ENCODE measurements at places on chromosomes 5 and 9.

GRCh38 chr5:143660625-143661024 is 151.3 kb upstream of the HMHB1 start:
- no peak for DNase-seq

GRCh38 chr9:134682026-134682425 is 40.4 kb downstream of the COL5A1 start:
- DNase-seq = no peak

GRCh38 chr9:89738137-89738932 is 133.5 kb downstream of the GADD45G start:
- no peak for DNase-seq

GRCh38 chr5:164392531-164392930 is 887.1 kb downstream of the MAT2B start:
- DNase-seq = peak; percentile 3

DNA sequence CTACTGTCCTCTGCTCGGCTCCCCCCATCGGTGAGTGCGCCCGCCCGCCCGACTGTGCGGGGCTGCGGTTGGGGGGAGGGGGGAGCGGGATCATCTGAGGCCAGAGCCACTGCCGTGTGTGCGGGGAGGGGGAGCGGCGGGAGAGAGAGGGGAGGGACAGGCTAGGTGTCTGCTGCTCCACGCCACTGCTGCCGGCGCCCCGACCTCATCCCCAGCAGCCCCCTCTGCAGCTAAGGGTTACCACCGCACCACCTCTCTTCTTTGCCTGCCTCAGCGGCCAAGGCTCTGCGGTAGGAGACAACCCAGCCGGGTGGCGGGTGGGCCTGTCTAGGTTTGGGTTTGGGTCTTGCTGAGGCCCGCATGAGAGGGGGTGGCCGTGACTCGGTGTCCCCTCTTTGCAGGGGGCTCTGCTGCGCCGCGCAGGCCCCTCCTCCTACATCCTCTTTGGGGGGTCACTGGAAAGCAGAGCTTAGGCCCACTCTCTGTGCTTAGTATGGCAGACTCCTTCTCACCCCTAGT is 670 bp upstream of the PURA start:
- no peak for DNase-seq

- peak; percentile 88 for DNase-seq
These were observed 5.4 kb downstream of the LSM11 start for GRCh38 chr5:157748760-157749461.

DNA sequence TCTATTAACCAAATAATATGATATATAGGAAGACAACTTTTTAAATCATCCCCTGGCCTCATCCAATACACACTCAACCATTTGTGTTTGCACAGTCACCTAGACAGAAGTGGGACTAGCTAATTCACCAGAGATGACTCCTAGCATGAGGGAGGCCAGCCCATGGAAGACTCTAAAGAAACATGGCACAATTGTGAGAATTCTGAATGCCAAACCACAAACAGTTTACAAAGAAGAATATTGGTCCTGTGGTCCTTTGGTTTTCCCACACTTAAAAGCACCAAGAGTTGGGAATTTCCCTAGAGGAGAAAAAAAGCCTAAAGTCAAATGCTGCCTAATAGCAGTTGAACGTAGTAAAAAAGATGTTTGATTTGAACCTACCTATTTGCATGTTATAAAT is 609.9 kb downstream of the ACTL7B start:
- no peak for DNase-seq

DNA sequence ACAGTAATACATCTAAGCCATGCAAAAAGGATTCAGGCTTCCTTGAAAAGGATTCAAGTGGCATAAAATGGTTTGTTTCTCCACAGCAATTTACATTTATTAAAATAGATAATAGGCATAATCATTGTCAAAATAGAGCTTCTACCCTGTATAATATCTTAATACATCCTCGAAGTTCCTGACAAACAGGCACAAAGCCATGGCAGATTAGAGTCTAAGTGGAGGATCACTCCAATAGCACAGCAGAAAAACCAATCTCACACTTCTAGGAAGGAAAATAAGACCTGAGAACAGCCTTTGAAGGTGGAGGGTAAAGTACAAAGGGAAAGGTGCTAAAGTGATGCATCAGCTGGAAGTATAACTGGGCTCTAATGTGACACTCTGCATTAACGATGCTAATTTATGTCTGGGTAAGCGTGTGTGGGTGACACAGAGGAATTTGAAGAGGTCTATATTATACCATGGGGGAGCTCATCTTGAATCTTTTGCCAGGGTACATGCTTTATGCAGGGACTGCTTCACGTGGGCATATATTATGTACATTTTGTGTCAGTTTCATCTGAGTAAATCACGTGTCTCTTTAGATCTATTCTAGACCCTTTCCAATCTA is 28.8 kb downstream of the PPP2R2B start:
- DNase-seq = no peak

DNA sequence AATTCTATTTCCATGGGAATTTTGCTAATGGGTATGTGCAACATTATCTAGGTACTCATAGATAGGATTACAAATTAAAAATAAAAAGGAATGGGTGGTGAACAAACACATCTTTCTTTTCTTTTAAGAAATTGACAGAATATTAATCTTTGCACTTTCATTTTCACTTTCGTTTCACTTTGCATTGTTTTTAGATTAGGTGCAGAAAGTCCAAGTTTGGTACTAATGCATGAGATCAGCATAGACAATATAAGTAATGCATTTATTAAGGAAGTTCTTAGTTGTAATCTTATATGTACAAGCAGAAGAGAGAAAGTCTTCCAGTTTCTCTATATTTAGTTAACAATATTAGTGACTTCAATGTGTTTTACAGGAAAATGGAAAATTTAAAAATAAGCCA is 196.5 kb downstream of the COMMD10 start:
- no peak for DNase-seq

GRCh38 chr5:156835905-156836304 is 14.2 kb upstream of the PPP1R2B start:
- no peak for DNase-seq

- no peak for DNase-seq
These were observed 4.2 kb upstream of the SEMA4D start for GRCh38 chr9:89502038-89502601.

DNA sequence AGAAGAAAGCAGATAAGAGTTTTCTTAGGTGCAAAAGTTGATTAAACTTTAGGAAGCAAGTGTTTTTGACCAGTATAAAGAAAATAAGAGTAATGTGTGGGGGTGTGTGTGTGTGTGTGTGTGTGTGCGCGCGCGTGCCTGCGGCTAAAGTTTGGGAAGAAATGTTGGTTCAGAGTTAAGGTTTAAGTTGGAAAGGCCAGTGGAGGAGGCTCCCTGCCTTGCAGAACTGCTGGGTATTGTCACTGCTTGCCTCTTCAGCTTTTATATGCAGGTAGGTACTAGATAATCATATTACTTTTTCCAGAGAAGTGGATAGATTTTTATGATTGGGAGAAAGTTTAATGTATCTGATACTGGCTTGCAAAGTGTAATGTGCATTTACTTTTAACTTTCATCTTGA is 2.0 kb downstream of the PIK3R1 start:
- no peak for DNase-seq

Measured in fibroblast of upper back skin (primary cell).